ENCODE measurements at places on chromosomes 4 and X. TPM values are rescaled to one million over a fixed set of nuclear protein-coding genes. Genes with fewer than 3 reads are reported as not detected.

PABPC1L2B gene
- not detected for polyA plus RNA-seq

PHKA1 gene
- 7.5 TPM for polyA plus RNA-seq

DMP1 gene
- polyA plus RNA-seq, result not detected

FAM47E gene
- 0.36 TPM for polyA plus RNA-seq

NCAPG gene
- 0.48 TPM for polyA plus RNA-seq

EVC gene
- polyA plus RNA-seq, result 20.1 TPM

ODAPH gene
- polyA plus RNA-seq, result not detected
